ENCODE measurements at places on chromosomes 11 and 22.

DNA sequence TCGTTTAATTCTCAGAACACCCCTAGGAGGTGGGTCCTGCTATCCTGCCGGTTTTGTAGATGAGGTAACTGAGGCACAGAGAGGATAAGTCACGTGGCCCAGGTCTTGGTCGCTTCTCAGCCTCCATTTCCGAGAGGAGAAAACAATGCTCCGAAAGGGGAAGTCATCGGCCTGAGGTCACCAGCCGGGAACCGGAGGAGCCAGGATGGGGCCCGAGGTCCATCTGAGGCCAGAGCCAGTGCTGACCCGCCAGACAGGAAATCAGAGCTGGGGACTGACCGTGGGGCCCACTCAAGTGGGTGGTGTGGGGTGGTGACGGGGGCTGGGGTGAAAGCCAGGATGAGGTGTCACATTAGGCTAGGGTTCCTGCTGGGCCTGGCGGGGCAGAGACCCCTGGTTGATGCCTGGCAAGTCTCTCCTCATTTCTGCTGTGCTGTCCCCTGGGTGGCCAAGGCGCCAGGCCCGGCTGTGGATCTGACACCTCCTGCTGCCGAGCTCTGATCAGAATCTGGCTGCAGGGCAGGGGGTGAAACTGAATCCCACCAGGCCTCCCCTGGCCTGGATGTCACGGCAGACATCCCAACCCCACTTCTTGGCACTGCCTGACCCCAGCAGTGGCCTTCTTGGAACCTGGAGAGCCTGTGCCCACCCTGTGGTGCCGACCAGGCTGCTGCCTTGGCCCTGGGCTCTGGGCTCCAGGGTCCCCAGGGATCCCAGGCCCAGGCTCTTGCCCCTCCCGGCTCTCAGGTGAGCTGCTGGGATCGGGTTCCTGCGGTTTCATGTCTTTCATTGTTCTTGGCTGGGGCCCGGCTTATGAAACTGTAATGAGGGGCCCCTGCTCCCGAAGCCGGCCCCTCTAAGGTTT is 12.0 kb downstream of the TRIOBP start:
- no peak for DNase-seq

DNA sequence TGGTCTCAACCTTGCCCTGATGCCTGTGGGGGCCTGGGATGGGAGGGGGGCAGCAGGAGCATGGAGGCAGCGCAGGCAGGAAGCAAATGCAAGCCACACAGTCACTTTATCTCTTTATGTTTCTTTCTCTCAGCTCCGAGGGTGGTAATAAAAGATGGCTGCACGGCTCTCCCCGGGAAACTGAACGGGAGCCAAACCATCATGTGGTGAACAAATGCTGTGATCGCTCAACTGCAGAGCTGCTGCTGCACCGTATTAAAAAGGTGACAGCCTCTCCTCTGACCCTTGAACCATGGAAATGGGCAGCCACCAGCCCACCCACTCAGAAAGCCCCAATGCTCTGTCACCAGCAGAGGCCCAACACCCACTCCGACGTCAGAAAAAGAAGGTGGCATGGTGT is 110.0 kb downstream of the TIMP3 start:
- DNase-seq: peak; percentile 71

GRCh38 chr11:70710601-70711000 is 312.3 kb downstream of the CTTN start:
- DNase-seq: no peak

GRCh38 chr22:44676441-44677352 is 25.3 kb upstream of the PRR5 start:
- no peak for DNase-seq

DNA sequence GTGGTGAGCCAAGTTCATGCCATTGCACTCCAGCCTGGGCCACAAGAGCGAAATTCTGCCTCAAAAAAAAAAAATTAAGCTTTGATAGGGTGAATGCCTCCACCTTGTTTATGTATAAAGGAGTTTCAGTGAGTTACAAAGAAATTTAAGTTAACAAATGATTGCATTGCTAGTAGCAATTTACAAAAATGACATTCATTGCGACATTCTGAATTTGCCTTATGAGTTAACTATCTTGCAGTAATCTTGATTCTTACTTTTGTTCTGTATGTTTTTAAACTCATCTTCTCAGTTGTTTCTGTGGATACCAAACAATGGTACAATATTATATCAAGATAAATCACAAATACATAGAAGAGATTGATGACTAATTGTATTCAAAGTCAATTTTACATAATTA is 207.0 kb downstream of the DDX10 start:
- no peak for DNase-seq

- DNase-seq: no peak
Observed at GRCh38 chr22:44229331-44229730, 48.6 kb downstream of the PARVG start.

GRCh38 chr11:101096036-101096704 is 33.4 kb downstream of the PGR start:
- peak; percentile 15 for DNase-seq

GRCh38 chr11:120029321-120029720 is 108.6 kb downstream of the TRIM29 start:
- DNase-seq: no peak

DNA sequence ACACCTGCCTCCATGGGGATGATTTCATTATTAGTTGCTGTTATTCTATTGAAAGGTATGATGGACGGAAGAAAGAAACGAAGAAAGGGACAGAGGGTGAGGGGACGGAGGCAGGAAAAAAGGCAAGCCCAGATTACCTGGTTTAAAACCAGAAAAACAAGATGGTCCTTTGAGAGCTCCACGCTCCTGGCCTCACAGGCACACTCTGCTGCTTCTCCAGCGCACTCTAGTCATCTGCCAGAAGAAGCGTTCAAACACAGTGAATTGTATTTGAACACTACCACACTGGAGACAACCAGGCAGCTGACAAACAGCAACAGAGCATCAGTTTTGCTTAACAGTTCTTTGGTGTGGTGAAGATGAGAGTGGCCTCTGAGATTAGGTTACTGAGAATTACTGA is 216.9 kb downstream of the CADM1 start:
- peak; percentile 62 for DNase-seq

- no peak for DNase-seq
Observed at GRCh38 chr11:96748639-96749370, 359.0 kb downstream of the JRKL start.

DNA sequence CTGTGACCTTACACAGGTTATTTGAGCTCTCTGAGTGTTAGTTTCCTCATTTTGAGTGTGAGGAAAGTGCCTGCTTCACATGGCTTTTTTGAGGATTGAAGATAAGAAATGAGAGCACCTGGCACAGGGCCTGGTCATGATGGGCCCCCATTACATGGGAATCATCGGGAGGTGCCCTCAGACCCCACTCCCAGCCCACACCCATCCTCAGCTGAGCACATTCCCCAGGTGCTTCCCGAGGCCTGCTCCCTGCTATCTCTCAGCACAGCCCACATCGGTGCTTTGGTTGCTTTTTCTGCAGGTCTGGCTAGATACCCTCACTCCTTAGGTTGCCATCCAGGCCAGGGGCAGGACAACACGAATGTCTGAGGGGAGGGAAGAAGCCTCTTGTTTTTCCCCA is 16.6 kb downstream of the DGAT2 start:
- DNase-seq: no peak

DNA sequence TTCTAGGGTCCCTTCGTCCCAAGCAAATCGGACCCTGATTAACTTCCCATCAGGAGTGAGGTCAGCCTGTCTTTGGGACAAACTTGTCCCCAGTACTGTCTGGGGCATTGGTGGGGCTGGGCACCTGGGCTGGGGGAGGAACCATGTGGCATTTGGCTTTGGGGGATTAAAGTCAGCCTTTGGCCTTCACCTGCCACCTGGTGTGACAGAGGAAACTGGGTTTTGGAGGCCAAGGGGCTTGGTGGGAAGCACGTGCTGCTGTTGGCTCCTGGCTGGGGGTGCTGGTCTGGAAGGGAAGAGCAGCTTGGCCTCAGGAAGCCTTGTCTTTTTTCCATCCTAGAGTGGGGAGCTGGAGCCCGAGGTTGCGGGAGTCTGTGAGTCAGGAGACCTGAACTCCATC is 78.4 kb upstream of the NECTIN1 start:
- no peak for DNase-seq

- peak; percentile 81 for DNase-seq
Observed at GRCh38 chr11:72813740-72814285, 398 bp upstream of the ATG16L2 start.

Measured in thyroid gland (tissue), 4 donors.